Lower lobe of right lung (tissue), 2 donors: ENCODE measurements at places on chromosomes 1 and 21. TPM values are rescaled to one million over a fixed set of nuclear protein-coding genes. Genes with fewer than 3 reads are reported as not detected.

Gene CFHR3
- 0.24 TPM for total RNA-seq

Gene EFNA1
- total RNA-seq = 144 TPM

Gene LCE2C
- total RNA-seq = not detected

Gene FAAH
- total RNA-seq = 32.4 TPM

Gene TNFRSF14
- total RNA-seq = 152 TPM

Gene ZNF683
- total RNA-seq = 1.2 TPM
